ENCODE measurements at places on chromosomes 12 and 14.

GRCh38 chr14:56953884-56954283 is 143.6 kb upstream of the OTX2 start:
- no peak for DNase-seq

- DNase-seq = no peak
Observed at GRCh38 chr14:103191844-103192243, 68.6 kb downstream of the TNFAIP2 start.

DNA sequence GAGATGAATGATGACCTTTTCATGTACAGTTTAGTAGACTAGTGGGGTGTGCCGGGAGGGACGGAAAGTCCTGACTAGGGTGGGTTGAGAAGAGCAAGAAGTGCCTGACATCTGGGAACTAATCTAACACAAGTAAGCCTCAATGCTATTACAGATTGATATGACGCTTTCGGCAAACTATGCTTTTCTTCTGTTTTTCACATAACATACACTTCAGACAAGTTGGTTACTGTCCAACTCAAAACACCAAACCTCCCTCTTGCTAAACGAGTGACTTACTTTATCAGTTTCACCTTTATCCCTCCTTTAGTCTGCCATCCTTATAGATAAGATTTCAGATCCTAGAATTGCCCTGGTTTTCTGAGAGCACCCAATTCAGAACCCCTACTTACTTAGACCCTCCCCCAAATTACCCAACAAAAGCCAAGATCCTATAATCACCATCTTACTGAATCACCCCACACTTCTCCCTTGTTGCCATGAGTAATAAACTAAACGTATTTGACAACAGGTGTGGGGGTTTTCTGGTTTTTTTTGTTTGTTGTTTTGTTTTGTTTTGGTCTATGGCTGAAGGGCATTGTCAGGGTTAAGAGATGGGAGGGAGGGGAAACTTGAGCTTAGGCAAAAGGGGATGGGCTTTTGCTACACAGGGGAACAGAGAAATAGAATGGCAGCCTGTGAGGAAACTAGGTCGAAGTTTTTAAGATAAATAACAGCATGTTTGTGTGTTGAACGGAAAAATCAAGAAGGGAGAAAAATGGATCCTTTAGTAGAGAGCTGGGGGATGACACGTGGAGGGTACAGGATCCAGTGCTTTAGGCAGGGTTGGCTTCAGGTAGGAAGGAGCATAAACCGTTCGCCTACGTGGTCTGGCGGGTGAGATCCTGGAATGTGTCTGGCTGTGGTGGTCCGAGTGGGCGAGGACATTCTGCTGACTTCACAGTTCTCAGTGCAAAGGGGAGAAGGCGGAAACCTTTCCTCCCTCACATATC is 6.1 kb upstream of the PSMA3 start:
- DNase-seq = no peak

GRCh38 chr14:35234012-35234805 is 58.0 kb upstream of the PSMA6 start:
- no peak for DNase-seq

- no peak for DNase-seq
Observed at GRCh38 chr12:76563061-76563460, 3.5 kb upstream of the OSBPL8 start.

DNA sequence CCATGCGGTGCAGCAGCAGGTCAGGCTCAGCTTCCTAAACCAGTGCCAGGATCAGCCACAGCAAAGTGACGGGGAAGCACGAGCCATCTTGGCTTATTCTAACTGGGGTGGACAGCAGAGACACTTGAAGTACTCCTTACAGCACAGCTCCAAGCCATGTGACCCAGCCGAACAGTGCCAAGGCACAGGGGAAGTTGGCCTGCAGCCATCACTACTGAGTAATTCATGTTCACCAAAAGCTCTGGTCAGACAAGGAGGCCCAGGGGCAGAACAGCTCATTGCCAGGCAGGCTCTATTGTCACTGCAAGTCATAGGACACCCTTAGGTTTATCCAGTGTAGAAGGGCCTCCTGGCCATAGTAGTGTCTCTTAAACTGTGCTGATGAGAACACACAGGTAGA is 23.4 kb upstream of the SLC35F4 start:
- DNase-seq = no peak

- no peak for DNase-seq
Observed at GRCh38 chr12:71694099-71694820, 8.4 kb downstream of the TMEM19 start.

- DNase-seq = no peak
Observed at GRCh38 chr14:97066068-97066899, 269.1 kb downstream of the VRK1 start.
